ENCODE measurements at places on chromosomes 6 and 20. TPM values are rescaled to one million over a fixed set of nuclear protein-coding genes. Genes with fewer than 3 reads are reported as not detected.
A peak's percentile ranks its signal among the peaks of the same experiment; 100 is the strongest.

The GTSF1L gene
- not detected for total RNA-seq

The TOX2 gene
- total RNA-seq = 24.9 TPM

The SYCP2 gene
- total RNA-seq = 1.2 TPM

The ADGRF4 gene
- not detected for total RNA-seq

The ULBP2 gene
- total RNA-seq = 1.00 TPM

The CRISP3 gene
- not detected for total RNA-seq

The INSM1 gene
- not detected for total RNA-seq

The FERMT1 gene
- total RNA-seq = 1.5 TPM

The SLC17A1 gene
- not detected for total RNA-seq

The DOK5 gene
- total RNA-seq = 0.37 TPM

The ANKEF1 gene
- total RNA-seq = 7.5 TPM

- H3K27ac ChIP-seq = no peak overlapping the region
- no peak overlapping the region for H3K4me3 ChIP-seq
- H3K4me1 ChIP-seq = no peaks in the 10 kb centered on the region
- no peak for DNase-seq
Observed at GRCh38 chr6:43339168-43339567, 30.3 kb downstream of the ZNF318 start.

GRCh38 chr20:23381876-23382275 is 19.9 kb downstream of the GZF1 start:
- DNase-seq = no peak
- no peak overlapping the region for H3K4me3 ChIP-seq
- H3K27me3 ChIP-seq = no peaks in the 10 kb centered on the region

GRCh38 chr6:126127659-126128058 is 141.3 kb downstream of the TRMT11 start:
- DNase-seq = no peak
- H3K27ac ChIP-seq = no peak overlapping the region
- H3K27me3 ChIP-seq = no peaks in the 10 kb centered on the region
- no peaks in the 10 kb centered on the region for H3K4me1 ChIP-seq
- H3K4me3 ChIP-seq = no peak overlapping the region

- H3K4me1 ChIP-seq = peaks cover 7% of the 10 kb centered on the region
- H3K4me3 ChIP-seq = no peak overlapping the region
- DNase-seq = no peak
- no peaks in the 10 kb centered on the region for H3K27me3 ChIP-seq
Observed at GRCh38 chr6:14639983-14640599, 522.5 kb downstream of the CD83 start.

- no peaks in the 10 kb centered on the region for H3K27me3 ChIP-seq
- no peaks in the 10 kb centered on the region for H3K36me3 ChIP-seq
- H3K4me1 ChIP-seq = no peaks in the 10 kb centered on the region
- no peak for DNase-seq
- no peak overlapping the region for H3K27ac ChIP-seq
Observed at GRCh38 chr6:150448221-150448620, 79.4 kb downstream of the IYD start.

GRCh38 chr6:109623288-109623687 is 67.7 kb downstream of the AK9 start:
- no peak overlapping the region for H3K27ac ChIP-seq
- H3K36me3 ChIP-seq = no peaks in the 10 kb centered on the region
- H3K4me3 ChIP-seq = no peak overlapping the region
- H3K4me1 ChIP-seq = no peaks in the 10 kb centered on the region
- H3K27me3 ChIP-seq = no peaks in the 10 kb centered on the region
- DNase-seq = no peak

DNA sequence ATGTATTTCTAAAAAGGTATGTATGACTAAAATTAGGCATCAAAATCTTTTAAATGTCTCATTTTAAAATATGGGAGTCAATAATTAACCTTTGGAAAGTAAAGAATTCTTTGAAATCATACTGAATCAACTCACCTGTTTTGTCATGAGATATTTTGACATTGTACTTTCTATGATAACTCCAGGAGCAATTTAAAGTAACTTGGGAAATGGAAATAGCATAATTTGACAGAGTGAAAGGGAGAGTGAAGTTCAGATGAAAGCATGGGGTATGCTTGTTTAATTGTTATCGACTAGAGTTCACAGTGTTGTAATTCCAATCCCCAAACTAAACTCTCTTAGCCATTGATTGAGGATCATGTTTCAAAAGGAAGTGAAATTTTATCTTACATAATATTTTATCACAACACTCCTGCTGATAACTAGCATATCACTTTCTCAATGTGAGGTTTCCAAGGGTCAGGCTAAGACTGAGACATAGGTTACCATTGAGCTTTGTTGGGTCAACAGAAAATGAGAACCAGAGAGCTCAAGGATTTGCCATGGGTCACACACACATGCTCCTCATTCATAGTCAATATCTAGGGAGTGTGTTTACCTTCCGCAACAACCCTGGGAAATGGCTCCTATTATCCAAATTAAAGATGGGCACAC is 2.3 kb downstream of the GSTA1 start:
- no peak for DNase-seq
- H3K27me3 ChIP-seq = no peaks in the 10 kb centered on the region
- H3K4me1 ChIP-seq = no peaks in the 10 kb centered on the region
- no peaks in the 10 kb centered on the region for H3K36me3 ChIP-seq
- no peak overlapping the region for H3K27ac ChIP-seq
- no peak overlapping the region for H3K4me3 ChIP-seq

GRCh38 chr6:136658711-136659110 is 108.5 kb upstream of the MAP7 start:
- no peaks in the 10 kb centered on the region for H3K27me3 ChIP-seq
- H3K27ac ChIP-seq = no peak overlapping the region
- H3K4me1 ChIP-seq = no peaks in the 10 kb centered on the region
- H3K36me3 ChIP-seq = peaks cover 14% of the 10 kb centered on the region

DNA sequence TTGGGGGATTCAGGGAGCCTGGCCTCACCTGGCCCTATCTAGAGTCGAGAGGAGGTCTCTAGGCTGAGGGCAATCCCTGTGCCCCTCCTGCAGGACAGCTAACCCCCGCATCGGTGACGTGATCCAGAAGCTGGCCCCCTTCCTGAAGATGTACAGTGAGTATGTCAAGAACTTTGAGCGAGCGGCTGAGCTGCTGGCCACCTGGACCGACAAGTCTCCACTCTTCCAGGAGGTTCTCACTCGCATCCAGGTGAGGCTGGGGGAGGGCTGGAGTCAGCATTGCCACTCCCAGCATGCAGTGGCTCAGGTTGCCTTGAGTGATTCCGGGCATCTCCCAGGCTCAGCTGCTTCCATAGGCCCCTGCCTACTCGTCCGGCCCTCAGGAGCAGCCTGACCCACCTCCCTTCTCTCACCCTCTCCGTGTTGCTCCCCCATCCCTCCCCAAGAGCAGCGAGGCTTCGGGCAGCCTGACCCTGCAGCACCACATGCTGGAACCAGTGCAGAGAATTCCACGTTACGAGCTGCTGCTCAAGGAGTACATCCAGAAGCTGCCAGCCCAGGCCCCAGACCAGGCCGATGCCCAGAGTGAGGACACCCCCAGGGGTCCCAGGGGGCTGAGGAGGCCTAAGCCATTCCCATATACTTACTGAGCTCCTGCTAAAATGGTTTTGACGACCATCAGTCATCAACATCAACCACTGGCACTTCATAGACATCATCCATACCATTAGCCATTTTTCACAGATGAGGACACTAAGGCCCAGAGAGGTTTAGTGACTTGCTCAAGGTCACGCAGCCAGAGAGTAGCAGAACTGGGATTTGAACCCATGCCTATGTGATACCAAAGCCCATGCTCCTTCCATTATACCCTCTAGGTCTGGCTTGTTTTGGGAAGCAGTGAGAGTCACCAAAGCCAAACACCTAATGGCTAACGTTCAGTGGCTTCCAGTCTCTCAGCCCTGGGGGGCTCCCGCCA is 8.3 kb downstream of the FGD2 start:
- H3K27ac ChIP-seq = no peak overlapping the region
- no peak for DNase-seq
- no peaks in the 10 kb centered on the region for H3K27me3 ChIP-seq
- H3K36me3 ChIP-seq = no peaks in the 10 kb centered on the region
- H3K4me3 ChIP-seq = no peak overlapping the region

- H3K27me3 ChIP-seq = no peaks in the 10 kb centered on the region
- no peaks in the 10 kb centered on the region for H3K4me1 ChIP-seq
- no peak overlapping the region for H3K27ac ChIP-seq
- H3K36me3 ChIP-seq = no peaks in the 10 kb centered on the region
- no peak for DNase-seq
- H3K4me3 ChIP-seq = no peak overlapping the region
Observed at GRCh38 chr6:44065443-44066140, 61.7 kb downstream of the MRPL14 start.

GRCh38 chr6:9186148-9186547 is 750.8 kb upstream of the SLC35B3 start:
- H3K27me3 ChIP-seq = no peaks in the 10 kb centered on the region
- no peaks in the 10 kb centered on the region for H3K4me1 ChIP-seq
- H3K4me3 ChIP-seq = no peak overlapping the region
- no peaks in the 10 kb centered on the region for H3K36me3 ChIP-seq

GRCh38 chr20:36273414-36274180 is 32.5 kb upstream of the DLGAP4 start:
- peaks cover 2% of the 10 kb centered on the region for H3K27me3 ChIP-seq
- no peak overlapping the region for H3K27ac ChIP-seq
- no peaks in the 10 kb centered on the region for H3K4me1 ChIP-seq
- no peak for DNase-seq
- no peak overlapping the region for H3K4me3 ChIP-seq

- no peaks in the 10 kb centered on the region for H3K27me3 ChIP-seq
- no peak for DNase-seq
- peak overlapping the region; percentile 62 for H3K4me3 ChIP-seq
- H3K4me1 ChIP-seq = peaks cover 26% of the 10 kb centered on the region
- no peaks in the 10 kb centered on the region for H3K36me3 ChIP-seq
Observed at GRCh38 chr6:109093732-109094415, 772 bp downstream of the SESN1 start.

- H3K27me3 ChIP-seq = no peaks in the 10 kb centered on the region
- H3K36me3 ChIP-seq = no peaks in the 10 kb centered on the region
- DNase-seq = no peak
- no peak overlapping the region for H3K27ac ChIP-seq
- peaks cover 8% of the 10 kb centered on the region for H3K4me1 ChIP-seq
Observed at GRCh38 chr6:166703149-166703710, 76.2 kb upstream of the RPS6KA2 start.

- H3K27ac ChIP-seq = no peak overlapping the region
- peaks cover 31% of the 10 kb centered on the region for H3K4me1 ChIP-seq
- DNase-seq = no peak
- H3K27me3 ChIP-seq = no peaks in the 10 kb centered on the region
- H3K36me3 ChIP-seq = no peaks in the 10 kb centered on the region
Observed at GRCh38 chr20:38114353-38114791, 50.7 kb downstream of the TGM2 start.

DNA sequence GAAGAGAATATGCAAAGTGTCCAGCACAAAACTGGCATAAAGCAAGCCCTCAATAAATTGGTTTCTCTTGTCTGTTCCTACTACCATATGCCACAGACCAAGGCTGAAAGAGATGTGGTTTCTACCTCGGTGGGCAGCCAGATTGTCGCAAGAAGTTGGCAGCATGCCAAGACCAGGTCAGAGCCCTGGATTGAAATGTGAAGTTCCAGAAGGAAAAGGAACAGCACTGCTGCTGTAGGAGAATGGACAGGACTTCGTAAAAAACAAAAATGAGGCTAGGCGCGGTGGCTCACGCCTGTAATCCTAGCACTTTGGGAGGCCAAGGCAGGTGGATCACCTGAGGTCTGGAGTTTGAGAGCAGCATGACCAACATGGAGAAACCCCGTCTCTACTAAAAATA is 22.1 kb downstream of the MRPL14 start:
- peaks cover 30% of the 10 kb centered on the region for H3K4me1 ChIP-seq
- peak overlapping the region; percentile 62 for H3K27ac ChIP-seq
- DNase-seq = no peak
- H3K27me3 ChIP-seq = no peaks in the 10 kb centered on the region

GRCh38 chr6:128202169-128202765 is 301.4 kb upstream of the THEMIS start:
- no peaks in the 10 kb centered on the region for H3K27me3 ChIP-seq
- no peak overlapping the region for H3K27ac ChIP-seq
- H3K36me3 ChIP-seq = no peaks in the 10 kb centered on the region

DNA sequence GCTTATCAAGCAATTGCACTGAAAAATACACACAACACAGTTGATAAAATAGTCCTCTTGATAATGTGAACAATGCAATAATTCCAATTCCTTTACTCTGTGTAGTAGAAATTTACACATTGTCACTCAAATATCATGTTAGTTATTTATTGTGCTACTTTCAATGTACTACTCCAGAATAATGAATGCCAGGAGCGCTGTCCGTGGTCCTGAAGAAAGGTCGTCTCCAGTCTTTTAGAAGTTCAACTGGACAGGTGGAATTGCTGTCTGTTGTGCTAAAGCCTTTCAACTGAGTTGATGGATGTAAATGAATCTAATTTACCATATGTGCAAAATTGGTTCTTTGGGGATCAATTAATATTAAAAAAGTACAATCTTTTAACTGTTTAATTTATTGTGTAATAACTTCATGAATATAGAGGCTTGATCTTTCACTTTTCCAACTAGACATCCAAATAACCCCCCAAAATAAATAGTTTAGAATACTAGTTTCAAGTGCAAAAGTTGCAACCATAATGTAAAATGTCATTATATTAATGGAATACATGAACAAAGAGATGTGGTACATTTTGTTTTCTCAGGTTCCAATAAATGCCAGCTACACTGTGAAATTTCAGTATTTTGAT is 3.2 kb downstream of the GRIK2 start:
- DNase-seq = no peak
- no peaks in the 10 kb centered on the region for H3K36me3 ChIP-seq
- no peak overlapping the region for H3K4me3 ChIP-seq
- peaks cover 16% of the 10 kb centered on the region for H3K4me1 ChIP-seq

- no peaks in the 10 kb centered on the region for H3K36me3 ChIP-seq
- peak overlapping the region; percentile 58 for H3K4me3 ChIP-seq
- no peak overlapping the region for H3K27ac ChIP-seq
- peaks cover 9% of the 10 kb centered on the region for H3K4me1 ChIP-seq
Observed at GRCh38 chr6:28587746-28588075, 62.0 kb downstream of the GPX5 start.

DNA sequence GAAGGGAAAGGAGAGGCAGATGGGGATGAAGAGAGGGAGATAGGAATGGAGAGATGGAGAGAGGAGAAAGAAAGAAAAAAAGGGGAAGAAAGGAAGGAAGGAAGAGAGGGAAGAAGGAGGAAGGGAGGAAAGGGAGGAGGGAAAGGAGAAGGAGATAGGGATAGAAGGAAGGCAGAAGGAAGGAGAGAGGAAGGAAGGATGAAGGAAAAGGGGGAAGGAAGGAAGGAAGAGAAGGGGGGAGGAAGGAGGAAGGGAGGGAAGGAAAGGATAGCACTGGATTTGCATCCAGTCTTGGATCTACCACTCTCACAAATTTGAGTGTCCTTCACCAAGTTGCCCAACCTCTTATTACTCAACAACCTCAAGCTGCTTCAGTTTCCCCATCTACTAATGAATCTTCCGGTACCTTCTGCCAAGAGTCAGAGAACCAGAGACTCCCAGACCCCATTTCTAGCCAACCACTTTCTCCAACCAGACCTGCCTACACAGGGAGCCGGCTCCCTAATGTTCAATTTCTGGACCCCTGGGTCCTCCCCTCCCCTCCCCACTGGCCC is 79.7 kb upstream of the FOXP4 start:
- H3K27ac ChIP-seq = no peak overlapping the region
- H3K27me3 ChIP-seq = no peaks in the 10 kb centered on the region
- H3K36me3 ChIP-seq = no peaks in the 10 kb centered on the region
- peaks cover 9% of the 10 kb centered on the region for H3K4me1 ChIP-seq
- H3K4me3 ChIP-seq = no peak overlapping the region
- no peak for DNase-seq

GRCh38 chr20:7275645-7276237 is 508.3 kb downstream of the BMP2 start:
- H3K4me3 ChIP-seq = no peak overlapping the region
- H3K4me1 ChIP-seq = no peaks in the 10 kb centered on the region
- no peak for DNase-seq
- no peaks in the 10 kb centered on the region for H3K36me3 ChIP-seq
- H3K27ac ChIP-seq = no peak overlapping the region

Data from upper lobe of left lung (tissue), 6 donors.